ENCODE measurements at places on chromosomes 5 and 9.

DNA sequence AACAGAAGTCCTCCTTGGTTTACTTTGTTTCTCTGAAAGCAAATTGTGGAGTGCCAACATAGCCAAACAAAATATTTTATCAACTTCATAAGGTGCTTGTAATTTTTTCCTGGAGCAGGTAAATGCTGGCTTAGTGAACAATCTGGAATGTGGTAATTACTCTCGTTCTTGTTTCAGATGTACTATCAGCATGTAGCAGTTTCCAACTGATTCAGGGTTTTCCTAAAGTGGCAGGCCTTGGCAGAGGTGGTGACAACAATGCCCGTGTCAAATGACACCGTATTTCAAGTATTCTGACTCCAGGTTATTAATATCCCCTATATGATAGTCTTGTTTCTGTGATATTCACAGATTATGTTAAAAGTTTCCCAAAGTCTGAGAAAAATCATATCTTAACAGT lies 1.2 kb downstream of the C9orf72 start:
- DNase-seq, result no peak

- DNase-seq, result no peak
Measured at GRCh38 chr5:51380603-51381207, 2.5 kb upstream of the ISL1 start.

- no peak for DNase-seq
Measured at GRCh38 chr5:78449103-78449502, 88.7 kb downstream of the SCAMP1 start.

GRCh38 chr9:38343552-38343951 lies 49.0 kb upstream of the ALDH1B1 start:
- DNase-seq, result no peak

DNA sequence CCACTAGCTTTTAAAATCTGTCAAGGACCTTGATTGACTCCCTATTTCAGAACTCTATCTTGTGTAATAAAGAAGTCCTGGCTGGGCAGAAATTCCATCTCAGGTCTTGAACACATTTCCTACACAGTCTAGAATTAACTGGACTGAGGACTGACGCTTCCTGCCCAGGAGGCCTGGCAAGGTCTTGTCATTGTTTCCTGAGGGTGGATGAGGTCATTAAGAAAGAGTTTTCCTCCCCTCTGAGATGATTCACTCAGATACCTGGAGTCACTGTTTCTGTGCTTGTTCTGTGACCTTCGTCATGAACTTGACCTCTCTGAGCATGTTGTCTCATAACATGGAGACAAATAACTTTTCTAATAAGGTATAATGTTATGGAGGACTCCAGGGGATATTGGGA lies 10.0 kb downstream of the MTAP start:
- DNase-seq, result no peak

GRCh38 chr9:5442400-5443011 lies 4.8 kb upstream of the PLGRKT start:
- no peak for DNase-seq

DNA sequence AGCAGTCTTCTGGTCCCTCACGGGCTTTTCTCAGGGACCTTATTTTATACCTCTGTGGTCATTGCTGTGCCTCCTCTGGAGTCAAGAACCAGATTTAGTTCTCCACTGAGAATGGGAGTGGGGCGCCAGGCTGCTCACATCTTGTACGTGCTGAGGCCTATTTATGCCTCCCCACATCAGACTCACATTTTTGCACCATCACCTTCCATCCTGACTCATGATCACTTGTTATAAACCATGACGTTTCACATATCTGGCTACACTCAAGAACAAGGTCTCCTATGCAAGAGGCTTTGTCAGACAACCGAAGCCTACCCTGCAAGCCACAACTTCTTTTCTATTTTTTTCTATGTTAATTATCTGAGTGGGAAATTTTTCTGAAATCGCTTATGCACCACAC lies 10.7 kb downstream of the PRUNE2 start:
- peak; percentile 77 for DNase-seq

DNA sequence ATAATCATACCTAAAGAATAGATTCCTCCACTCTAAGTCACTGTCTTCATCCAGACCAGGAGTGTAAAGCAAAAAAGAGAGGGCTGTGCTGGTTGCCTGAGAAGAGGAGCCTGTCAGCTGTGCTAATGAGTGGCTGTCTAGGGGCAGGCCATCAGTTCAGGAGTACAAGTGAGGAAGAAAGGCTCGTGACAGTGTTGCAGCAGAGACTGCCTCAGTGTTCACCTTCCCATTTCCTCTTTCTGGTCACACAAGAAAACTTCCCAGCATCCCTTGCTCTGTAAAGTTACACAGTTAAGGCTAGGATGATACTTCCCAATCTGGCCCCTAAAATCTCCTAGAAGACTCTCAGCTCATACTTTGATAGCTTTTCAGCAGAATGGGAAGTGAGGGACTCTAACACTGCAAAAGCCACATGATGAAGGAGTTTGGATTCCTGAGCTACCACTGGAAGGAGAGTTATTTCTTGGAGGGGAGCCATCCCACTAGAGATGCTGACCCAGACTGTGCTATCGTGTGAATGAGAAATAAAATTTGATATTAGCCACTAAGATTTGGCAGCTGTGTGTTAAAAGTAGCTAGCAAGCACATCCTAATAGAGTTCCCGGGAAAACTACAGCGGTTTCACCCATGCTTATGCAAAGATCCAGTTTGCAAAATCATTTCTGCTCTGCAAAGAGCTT lies 67.1 kb downstream of the ADAMTS12 start:
- no peak for DNase-seq

DNA sequence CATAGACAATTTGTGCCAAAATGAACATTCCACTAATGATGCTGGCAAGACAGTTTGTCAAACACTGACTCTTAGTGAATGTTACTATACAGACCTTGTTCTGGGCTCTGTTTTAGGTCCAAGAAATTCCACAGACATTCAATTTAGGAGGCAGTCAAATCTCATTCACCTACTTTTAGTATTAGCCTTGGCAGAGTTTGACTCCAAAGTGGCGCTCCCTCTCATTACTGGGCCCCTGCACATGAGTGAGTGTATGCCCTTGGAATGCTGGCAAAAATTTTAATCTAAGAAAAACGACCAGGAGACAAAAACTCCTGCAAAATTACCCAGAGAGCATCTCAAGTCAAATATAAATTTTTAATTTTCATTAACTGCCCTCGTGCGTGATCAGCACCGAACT lies 94.9 kb upstream of the SLC27A6 start:
- no peak for DNase-seq

- DNase-seq, result no peak
Measured at GRCh38 chr5:57042524-57042931, 90.6 kb upstream of the MIER3 start.
